ENCODE measurements at places on chromosomes 4 and X.

- DNase-seq = no peak
These were observed 131.6 kb downstream of the GATB start for GRCh38 chr4:151629097-151629783.

DNA sequence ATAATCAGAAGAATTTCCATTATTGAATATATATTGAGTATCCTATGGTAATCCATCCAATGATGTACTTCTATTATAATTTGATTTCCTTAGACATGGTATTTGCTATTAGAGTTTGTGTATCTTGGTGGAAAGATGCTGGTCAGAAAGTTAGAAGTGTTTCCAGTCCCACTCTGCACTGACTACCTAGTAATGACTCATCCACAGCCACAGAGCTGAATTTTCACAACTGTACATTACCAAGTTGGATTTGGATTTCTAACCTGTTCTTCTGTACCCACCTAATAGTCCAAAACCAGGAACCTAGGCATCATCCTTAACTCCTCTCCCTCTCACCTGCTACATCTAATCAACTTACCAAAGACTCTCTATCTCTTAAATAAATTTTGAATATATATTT lies 145.4 kb downstream of the REELD1 start:
- DNase-seq = no peak

- DNase-seq = no peak
These were observed 187.8 kb downstream of the MID1IP1 start for GRCh38 chrX:38989076-38989475.

GRCh38 chr4:152068866-152069265 lies 308.1 kb upstream of the GATB start:
- DNase-seq = no peak

DNA sequence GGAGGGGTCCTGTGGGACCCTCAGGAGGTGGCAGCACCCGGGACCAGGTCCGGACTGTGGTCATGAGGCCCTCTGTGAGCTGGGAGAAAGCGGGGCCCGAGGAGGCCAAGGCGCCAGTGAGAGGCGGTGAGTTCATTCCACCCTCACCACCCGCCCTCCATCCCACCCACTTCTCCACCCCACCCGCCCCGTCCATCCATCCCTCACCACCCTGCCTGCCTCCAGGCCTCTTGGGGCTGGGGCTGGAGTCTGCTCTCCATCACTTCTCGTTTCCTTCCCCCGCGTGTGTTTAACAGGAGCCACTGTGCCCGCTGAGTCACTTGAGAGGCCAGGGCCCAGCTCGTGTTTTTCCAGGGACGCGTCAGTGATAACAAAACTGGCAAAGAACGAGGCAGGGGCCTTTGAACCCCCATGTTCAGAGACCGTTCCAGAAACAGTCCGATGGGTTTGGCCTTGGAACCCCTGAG lies 6.2 kb downstream of the SH3TC1 start:
- DNase-seq = no peak
